ENCODE measurements at places on chromosomes 4 and X.
A peak's percentile ranks its signal among the peaks of the same experiment; 100 is the strongest.

DNA sequence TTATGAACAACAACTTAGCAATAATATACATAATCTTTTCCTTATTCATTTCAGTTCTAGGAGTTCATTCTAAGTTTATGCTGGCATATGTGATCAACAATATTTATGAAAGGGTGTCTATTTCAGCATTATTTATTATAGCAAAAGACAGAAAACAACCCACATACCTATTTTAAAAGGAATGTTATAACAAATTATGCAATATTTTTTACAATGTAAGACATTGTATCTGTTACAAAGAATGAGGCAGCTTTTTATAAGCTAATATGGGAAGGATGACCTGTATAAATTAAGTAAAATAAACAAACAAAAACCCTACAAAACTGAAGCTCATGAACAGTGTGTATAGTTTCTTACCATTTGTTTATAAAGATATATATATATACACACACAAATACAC is 42.7 kb downstream of the AGTR2 start:
- DNase-seq: no peak

DNA sequence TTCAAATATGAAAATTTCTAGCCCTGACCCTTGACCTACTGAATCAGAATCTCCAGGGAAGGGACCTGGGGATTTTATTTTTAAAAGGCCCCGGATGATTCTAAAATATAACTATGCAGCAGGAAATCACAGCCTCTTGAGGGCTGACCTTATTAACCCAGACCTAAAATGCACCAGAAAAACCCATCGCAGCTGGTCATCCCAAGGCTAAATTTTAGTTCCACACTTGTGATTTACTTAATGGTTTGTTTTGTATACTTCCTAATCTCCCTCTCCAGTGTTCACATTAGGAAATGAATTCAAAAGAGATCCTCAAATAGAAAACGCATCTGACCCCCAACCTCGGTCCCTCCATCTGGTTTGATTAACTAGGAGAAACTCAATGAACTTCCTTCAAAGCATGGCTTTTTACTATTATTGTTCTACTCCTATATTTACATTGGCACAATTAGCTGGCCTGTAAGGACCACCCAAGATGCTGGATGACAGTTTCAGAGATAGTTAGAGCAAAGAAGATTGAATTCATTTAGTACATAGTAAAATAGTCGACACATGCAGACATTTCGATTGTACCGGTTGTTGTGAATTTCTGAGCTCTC is 147.8 kb upstream of the MED14 start:
- no peak for DNase-seq

DNA sequence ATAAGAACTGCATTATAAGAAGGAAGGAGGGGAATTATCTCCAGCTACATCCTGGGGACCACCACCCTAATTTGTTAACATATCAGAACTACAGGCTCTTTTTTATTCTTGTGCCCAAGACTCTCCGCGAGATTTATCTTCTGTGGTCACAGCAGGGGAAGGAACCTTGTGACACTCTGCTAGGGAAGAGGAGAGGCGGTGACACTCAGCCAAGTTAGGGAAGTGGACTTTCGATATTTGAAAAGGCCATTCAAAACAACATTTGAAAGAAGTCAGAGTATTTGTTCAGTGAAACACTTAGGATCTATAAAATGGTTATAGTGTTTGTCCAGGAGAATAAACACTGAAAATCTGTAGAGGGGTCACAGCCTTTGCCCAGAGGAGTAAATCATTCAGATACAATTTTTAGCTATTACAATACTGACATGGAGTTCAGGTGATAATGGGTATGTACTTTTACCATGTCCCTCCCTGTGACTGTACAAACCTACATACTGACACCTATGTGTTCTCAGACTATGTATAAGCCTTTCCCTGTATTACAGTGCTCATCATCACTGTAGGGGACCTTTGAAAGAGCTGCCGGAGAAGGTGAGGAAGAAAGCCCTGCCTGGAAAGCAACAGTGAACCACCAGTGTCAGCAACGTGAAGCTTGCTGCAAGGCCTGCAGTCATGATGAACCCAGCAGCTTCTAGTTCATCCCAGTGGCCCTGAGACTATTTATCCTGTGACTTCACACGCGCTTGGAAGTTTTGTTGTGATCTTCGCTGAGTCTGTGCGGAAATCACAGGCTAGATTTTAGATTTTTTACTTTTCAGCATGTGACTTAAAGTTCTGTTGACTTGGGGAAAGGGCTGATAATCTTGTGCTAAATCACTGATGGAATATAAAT is 8.5 kb upstream of the PTTG2 start:
- DNase-seq: no peak

- no peak for DNase-seq
These were observed 18.1 kb upstream of the CXCL2 start for GRCh38 chr4:74117024-74117534.

- no peak for DNase-seq
These were observed 46.9 kb downstream of the SUPT20HL2 start for GRCh38 chrX:24266996-24267395.

DNA sequence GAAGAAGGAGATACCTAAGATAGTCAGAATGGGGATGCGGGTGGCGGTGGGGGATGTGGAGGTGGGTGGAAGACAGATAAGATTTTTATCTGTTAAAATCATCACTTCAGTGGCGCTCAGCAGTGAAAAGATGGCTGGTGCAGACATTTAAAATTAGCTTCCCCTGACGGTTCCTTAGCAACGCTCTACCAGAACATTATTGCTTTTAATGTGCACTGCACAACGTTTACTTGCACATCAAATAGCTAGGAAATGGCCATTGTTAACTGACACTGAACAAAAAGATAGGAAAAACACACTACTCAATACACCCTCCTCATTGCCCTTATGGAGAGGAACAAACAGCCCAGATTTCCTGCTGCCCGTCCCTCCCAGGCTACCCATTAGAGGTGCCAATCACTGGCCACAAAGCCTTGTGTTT is 61.0 kb upstream of the FTHL17 start:
- no peak for DNase-seq

DNA sequence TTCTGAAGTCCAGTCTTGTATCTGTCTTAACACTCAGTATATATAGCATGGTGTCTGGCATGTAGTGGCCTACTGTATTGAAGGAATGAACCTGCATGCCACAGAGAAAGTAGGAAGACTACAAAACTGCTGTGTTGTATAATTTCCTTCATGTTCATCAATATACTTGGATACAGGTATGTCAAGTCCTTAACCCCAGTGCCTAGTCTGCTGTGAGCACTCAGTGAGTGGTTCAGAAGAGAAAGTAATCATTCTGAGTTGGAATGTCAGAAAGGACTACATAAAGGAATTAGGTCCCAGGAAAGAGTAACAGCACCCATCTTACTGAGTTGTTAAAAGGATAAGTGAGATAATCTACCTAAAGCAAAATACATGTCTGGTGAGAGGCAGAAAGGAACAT is 32.0 kb downstream of the ABCE1 start:
- no peak for DNase-seq

DNA sequence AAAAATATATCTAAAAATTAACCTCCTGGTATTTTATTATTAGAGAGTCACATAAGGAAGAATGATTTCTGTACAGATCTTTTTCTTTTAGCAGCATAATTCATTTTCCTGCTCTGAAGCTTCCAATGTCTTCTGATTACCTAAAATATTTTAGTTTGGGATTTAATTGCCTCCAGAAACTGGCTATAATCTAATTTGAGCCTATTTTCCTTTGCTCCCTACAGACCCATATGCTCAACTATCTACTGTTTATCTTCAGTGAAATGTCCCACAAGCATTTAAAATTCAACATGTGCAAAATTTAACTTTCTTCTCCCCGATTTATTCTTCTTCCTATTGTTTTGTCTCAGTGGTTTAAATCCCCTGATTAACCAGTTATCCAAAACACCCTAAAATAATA is 29.1 kb downstream of the NPY2R start:
- DNase-seq: no peak

DNA sequence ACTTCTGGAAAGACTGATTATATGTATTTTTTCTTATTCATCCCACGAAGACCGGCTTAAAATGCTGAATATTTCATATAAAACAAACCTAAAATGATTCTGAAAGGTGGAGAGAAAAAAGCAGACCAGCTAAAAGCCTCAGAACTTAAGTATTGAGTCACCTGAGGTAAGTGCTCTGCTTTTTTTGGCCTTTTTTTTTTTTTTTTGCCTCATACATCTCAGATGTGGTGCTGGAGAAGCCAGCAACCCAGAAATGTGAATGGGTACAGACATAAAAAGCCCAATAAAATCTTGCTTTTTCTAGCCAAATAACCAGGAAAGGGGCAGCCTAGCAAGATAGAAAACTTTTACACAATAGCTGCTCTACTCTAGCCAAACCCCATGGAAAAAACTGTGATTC is 57.0 kb downstream of the RLIM start:
- no peak for DNase-seq

- DNase-seq: no peak
These were observed at the start of gene PCDH18 for GRCh38 chr4:137531986-137532868. Gene PCDH18, minus strand, starts transcription at chr4:137532494. Its CDS starts 406 bp downstream, at chr4:137532088.

DNA sequence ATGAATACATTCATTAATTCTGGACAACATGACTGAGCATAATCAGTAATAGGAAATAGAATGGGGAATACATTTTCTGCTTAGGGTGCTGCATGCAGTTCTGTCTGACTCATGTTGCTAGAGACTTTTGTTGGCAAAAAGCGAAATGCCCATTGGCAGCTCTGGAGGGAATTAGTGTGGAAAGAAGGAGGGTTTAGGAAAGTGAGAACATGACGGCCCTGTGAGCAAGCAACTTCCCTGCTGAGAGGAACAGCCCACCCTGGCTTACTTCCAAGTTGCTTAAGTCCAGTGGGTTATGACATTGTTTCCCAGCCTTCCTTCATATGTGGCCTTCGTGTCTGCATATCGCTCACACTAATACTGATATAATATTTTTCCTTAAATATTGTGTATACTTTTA is 13.8 kb downstream of the MAD2L1 start:
- DNase-seq: no peak

- DNase-seq: peak; percentile 24
These were observed 50.0 kb downstream of the IQCM start for GRCh38 chr4:149765630-149766029.

DNA sequence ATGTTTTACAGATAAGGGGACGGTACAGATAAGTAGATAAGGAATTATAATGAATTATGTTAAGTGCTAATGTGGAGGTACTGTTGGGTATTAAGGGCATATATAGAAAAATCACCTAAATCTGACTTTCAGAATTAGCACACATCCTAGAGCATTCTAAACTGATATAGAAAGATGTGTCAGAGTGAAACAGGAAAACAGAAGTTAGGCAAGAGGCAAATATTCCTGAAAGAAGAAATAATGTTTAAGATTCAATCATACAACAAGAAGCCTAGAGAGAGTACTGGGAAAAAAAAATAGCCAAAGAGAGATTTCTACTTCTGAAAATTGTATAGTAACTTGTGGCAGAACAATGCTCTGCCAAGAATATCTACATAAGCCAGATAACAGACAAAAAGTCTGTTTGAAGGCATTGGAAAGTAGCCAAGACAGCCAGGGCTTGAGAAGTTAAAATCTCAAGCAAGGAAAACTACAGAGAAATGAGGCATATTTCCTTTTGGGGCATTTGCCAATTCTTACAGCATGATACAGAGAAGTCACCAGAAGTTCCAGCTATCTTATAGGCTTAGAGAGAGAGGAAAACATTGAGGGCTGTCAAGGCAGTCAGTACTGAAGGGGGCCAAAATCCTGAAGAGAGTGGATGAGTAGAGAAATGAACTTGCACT is 646.0 kb downstream of the RPA4 start:
- no peak for DNase-seq

GRCh38 chrX:70479247-70479921 is 34.7 kb downstream of the DLG3 start:
- no peak for DNase-seq

DNA sequence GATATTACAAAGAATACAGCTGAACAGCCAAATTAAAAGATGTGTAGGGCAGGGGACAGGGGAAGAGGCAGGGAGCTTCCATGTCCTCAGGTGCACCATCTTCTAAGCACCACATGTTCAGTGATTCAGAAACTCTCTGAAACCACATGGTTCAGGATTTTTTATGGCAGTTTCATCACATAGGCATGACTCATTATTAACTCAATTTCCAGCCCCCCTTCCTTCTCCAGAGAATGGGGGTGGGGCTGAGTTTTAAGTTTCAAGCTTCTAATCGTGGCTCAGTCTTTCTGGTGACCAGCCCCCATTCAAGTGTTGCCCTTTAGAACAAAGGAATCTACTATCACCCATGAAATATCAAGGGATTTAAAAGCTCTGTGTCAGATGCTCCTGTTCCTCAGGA is 317.8 kb upstream of the GALNT7 start:
- no peak for DNase-seq

GRCh38 chr4:145663194-145663593 is 16.8 kb upstream of the C4orf51 start:
- no peak for DNase-seq

GRCh38 chrX:101785142-101785541 is 125.5 kb upstream of the ARMCX2 start:
- DNase-seq: no peak

GRCh38 chr4:7192252-7193029 is at the start of gene SORCS2:
Gene SORCS2, plus strand, starts transcription at chr4:7192538.
- no peak for DNase-seq

DNA sequence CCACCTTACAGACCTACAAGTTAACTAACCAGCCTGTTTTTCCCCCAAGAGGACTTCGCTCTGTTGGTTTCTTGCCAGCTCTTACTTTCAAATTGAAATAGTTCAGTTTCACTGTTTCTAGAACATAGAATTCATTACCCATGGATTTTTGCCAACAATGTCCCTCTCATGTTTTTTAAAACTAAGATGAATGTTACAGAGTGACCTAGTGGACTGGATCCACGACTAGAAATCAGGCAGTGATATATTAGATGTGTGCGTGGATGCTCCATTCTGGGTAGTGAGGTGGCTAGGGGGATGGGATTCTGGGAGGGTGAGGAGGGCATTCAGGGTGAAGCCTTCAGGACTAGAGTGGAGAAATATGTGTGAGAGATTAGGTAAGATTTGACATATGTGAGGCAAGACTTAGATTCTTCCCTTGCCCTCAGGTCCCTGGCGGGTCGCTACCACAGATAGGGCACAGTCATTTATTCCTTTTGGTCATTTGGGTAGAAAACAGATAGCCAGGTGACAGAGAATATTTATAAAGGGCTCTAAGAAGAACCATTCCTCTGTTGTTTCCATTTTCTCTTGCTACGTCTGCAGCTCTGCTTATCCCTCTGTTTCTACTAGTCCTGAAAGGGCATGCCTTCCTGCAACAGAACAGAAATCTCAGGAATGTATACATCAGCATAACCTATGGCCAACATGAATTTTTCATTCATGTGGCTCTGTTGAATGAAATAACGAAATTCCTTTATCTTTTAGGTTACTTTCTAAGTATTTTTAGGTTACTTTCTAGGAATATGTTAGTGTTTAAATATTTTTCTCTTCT is 15.4 kb upstream of the JADE1 start:
- DNase-seq: no peak

DNA sequence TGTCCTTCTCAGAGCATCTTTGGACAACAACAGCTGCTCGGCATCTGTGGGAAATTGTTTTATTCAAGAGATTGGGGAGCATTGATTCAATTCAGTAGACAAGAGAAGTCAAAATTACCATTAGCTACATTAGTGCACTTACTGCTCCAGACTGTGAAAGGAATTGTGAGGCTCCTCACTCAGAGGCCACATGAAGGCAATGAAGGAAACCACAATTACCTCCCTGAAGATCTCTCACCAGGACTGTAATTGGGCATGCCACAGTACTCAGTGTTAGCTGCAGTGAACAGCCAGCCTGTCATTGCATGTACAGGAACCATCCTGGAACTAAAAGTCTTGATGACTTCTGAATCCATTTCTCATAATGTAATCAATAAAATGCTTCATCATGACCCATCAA is 144.8 kb downstream of the PPA2 start:
- no peak for DNase-seq

GRCh38 chr4:77002321-77003107 is 53.0 kb downstream of the SEPTIN11 start:
- no peak for DNase-seq

Data from SIG-M5 (cell line).